ENCODE measurements at places on chromosomes 11 and 22. TPM values are rescaled to one million over a fixed set of nuclear protein-coding genes. Genes with fewer than 3 reads are reported as not detected.

The OSM gene
- total RNA-seq: not detected

The GPR83 gene
- total RNA-seq: 0.12 TPM

The PAMR1 gene
- 0.22 TPM for total RNA-seq

The SOX6 gene
- 0.36 TPM for total RNA-seq

The BTBD18 gene
- total RNA-seq: not detected

The FAM227A gene
- 1.0 TPM for total RNA-seq

The ADAMTS8 gene
- total RNA-seq: not detected

- no peak for DNase-seq
Observed at GRCh38 chr11:830295-831117, 2.2 kb upstream of the CD151 start.

DNA sequence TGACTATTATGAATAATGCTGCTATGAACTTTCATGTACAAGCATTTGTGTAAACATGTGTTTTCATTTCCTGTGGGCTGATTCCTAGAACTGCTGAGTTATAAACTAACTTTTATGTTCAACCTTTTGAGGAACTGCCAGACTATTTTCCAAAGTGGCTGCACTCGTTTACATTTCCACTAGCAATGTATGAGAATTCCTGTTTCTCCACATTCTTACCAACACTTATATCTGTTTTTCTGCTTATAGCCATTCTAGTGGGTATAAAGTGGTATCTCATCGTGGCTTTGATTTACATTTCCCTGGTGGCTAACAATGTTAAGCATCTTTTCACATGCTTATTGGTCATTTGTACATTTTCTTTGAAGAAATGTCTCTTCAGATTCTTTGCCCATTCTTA, 35.2 kb upstream of the SCUBE2 start:
- DNase-seq: no peak

GRCh38 chr11:84310268-84310667, 1024.1 kb upstream of the CCDC90B start:
- DNase-seq: no peak

DNA sequence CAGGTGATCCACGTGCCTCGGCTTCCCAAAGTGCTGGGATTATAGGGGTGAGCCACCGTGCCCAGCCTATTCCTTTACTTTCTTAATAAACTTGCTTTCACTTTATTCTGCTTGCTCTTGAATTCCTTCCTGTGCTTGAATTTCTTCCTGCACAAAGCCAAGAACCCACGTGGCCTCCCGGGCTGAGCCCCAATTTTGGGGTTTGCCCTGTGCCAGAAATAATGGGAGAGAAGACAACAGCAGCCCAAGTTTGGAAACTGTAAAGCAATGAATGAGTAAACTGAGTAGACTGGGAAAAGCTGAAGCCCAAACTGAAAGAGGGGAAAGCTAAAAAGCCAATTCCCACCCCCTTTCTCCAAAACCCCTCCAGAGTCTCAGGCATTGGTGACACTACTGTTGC, 136.4 kb downstream of the NECTIN1 start:
- DNase-seq: no peak

DNA sequence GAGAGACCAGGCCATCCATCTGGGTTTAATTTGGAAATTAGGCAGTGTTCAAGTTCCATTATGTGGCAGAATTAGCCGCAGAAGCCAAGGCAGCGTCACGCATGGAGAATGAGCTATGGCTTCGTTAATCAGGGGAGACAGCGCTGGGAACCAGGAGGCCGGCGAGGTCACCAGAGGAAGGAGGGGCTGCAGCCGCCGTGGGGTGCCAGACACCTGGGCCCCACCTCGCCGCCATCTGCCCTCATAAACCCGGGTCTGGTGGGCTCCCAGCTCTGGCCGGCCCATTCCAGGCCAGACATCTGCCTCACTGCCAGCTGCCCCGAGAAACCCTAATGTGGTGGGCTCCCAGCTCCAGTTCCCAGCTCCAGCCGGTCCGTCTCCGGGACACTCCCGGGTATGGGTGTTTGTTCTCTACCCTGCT, 676.9 kb downstream of the BRD1 start:
- no peak for DNase-seq

DNA sequence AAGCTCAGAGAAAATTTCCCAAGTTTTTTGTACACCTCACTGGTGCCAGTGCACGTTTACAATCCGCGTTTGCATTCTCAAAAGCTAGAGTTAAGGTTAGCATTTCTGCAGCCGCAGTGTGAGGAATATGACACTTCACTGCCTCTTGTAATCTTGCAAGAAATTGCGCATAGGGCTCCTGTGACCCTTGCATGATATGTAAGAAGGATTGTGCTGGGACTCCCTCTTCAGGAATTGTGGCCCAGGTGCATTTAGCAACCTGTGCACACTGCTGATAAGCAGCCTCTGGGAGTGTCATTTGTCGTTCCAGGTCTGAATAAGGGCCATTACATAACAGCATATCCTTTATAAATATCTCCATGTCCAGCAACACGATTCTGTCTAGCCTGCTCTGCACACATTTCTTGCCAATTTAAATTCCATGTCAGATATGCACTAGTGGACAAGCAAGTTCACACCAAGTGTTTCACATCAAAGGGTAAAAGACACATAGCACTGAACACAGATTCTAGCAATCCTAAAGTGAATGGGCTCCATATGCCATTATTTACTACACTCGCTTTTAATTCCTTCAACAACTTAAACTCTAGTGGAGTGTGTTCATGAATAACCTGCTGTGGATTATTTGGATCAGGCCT, 69.2 kb upstream of the INCENP start:
- DNase-seq: no peak

- DNase-seq: no peak
Observed at GRCh38 chr22:23076896-23077572, 6.7 kb downstream of the GNAZ start.

- DNase-seq: no peak
Observed at GRCh38 chr11:100003985-100004384, 683.1 kb upstream of the ARHGAP42 start.

DNA sequence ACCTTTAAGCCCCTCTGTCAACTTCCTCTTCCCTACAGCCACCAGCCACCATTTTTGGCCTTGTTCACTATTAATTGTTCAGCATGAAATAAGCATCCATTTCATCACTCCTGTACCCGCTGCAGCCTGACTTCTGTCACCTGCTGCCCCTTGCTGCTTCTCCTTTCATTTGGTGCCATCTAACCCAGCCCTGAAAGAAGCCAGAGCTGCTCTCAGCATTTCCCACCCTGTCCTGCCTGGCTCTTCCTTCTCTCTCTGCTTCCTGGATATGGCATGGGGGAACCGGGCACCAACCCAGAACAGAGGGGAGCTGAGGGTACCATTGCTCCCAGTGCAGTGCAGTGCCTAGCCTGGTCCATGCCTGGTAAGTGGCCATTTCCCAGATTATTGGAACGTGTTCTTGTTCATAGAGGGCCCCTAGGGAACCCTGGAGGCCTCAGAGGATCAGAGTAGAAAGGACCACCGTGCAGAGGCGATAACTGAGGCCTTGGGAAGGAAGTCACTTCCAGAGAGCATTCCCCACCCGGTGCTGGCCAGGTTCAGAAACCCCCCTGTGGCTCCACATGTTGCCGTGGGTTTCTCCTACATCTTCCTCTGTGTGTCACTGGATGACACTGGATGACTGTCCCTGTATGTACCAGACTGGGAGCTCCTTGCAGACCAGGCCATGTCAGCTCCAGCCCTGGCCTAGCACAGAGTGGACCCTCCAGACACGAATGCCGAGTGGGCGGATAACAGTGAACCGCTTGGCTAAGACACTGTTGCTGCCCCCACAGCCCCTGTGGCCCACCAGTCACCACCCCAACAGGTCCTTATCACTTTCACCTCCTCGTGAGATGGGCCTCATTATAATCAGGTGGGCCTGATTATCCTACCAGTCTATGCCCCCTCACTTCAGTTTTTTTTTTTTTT, 4.7 kb downstream of the YDJC start:
- no peak for DNase-seq

DNA sequence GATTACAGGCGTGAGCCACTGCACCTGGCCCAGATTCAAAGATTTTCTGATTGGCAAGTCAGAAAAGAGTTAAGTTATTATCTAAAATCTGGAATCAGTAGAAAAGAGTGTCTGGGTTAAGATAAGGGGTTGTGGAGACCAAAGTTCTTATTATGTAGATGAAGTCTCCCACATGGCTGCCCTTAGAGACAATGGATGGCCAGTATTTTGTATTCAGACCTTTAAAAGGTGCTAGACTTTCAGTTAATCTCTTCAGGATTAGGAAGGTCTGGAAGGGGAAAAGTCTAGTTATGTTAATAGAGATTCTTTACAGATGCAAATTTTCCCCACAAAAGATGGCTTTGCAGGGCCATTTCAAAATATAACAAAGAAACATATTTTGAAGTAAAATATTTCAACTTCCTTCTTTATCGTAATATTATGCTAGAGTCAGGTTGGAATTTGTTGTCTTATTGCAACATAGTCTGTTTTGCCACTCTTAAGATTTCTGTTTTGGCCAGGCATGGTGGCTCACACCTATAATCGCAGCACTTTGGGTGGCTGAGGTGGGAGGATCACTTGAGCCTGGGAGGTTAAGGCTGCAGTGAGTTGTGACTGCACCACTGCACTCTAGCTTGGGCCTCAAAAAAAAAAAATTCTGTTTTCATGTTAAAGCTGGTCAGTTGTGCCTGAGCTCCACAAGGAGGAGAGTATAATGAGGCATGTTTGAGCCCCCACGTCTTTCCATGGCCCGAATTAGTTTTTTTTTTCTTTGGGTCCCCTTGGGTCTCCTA, 14.0 kb downstream of the GRAMD1B start:
- no peak for DNase-seq

DNA sequence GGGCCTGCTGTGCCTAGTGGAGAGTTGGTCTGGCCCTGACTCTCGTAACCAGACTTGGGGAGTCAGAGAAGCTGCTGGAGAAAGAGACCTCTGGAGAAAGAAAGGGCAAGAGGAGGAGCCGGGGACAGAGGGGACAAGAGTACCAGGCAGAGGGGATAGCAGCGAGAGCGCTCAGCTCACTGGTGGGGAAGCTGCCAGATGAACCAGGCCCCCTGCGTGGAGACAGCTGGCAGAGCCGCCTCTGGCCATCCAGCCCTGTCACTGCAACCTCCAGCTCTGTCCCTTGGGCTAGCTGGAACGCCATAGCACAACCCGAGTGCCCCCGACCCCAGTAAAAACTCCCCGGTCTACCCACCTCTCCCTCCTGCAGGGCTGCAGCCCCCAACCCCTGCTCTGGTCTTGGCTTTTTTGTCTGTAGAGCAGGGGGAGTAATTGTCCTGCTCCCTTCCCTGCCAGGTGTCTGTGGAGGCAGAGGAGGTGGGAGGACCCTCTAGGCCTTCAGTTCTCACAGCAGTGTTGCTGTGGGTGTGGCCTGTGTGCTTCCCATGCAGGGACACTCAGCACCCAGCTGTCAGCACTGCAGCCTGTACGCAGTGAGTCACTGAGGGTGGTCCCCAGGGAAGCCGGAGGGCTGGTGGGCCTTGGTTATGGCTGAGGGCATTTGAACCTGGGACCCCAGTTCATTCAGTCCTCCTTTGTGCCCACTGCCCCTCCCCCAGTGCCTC, 4.8 kb upstream of the SUN2 start:
- no peak for DNase-seq

DNA sequence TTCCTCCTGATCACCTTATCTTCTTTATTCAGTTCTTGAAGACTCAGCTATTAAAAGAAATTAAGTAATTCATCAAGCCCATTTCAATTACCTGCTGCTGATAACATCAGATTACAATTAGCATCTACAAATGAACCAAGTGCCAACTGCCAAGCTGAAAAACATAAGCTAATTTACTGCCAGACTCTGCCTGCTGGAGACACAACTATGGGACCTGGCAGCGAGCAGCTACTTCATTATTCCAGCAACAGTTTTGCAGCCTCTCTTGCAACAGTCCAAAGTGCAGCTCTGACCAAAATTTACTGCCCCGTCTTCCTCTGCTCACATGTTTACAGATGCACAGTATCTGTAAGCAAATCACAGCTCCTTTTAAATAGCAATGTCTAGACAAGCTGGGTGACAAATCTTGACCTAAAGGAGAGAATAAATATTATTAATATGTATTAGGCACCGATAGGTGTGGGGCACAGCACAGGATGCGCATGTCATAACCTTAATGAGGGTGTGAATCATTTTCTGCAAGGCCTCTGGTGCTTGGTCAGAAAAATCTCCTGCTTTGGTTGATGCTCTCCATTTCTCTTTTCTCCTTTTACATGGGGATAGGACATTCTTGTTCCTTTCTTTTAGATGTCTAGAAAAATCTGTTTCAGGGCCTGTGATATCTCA, 232.2 kb upstream of the PITPNB start:
- DNase-seq: no peak

DNA sequence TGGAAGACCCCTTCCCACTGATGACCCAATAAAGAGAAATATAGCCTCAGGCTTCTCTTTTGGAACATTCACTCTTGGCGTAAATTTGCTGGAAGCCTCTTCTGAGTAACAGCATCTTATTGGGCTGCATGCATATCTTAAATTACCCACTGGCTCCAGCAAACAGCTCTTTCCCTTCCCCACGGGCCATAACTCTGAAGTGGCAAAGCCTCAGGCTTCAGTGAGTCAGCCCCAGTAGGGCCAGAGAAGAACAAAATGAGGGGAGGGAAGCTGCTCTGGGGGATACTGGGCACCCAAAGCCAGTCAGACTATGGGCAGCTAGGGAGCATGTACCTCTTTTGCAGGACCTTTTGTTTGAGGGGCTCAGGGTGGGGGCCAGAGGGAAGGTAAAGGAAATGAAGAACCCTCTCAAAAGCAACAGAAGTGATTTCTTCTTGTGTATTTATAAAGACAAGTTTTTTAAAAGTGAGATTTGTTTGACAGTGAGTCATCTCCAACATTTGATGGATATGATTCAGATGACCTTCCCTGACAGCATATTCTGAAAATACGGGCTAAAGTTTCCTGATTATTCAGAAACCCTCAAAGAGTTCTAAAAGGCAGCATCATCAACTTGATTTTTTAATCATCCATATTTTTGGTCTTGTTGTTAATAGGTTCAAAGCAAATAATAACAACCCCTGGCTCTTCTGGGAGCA, 203.4 kb downstream of the KIF18A start:
- DNase-seq: no peak

DNA sequence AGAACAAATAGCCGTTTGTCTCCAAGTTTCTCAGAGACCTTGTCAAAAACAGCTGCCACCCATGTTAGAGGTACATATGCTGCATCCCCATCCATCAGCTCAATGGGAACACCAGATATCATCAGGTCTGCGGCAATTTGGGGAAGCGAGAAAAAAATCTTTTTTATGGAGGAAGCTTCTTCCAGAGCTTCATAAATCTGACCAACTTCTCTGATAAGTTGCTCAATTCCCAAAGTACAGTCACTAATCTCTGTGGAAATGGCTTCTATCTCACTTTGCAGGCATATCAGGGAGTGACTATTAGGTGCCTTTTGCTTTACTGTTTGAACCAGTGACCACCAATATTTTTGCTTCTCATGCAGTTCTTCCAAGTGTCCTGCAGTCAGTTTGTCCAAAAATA, 34.3 kb upstream of the MRPL17 start:
- DNase-seq: no peak

DNA sequence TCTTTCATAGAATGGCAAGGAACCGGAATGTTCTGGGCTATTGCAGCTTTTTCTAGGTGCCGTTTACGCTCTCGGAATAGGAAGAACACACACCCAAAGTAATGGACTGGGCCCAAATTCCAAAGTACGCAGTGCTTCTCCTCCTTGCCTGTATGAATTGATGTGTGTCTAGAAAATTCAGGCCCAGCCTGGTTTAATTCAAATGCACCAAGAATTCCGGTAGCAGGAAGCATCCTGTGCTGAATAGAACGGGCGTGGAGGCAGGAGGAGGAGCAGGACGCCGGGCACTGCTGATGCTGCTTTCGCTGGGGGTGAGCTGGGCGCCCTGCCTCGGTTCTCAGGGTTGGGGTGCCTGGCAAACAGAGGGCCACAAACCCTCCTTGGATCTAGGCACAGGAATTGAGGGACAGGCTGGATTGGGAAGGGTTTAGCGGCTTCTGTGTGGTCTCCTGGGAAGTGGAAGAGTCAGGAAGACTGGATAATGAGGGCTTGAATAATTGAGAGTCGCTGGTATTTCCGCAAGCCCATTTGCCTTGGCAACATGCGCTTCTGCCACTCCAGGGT, 2.0 kb downstream of the PARVB start:
- DNase-seq: no peak

Data from epithelial cell of proximal tubule (primary cell).